Activated T-helper 1 cell treated with anti-CD3 and anti-CD28 coated beads, Interleukin-12 subunit alpha, Interleukin-12 subunit beta, Interleukin-2, Interleukin-4 antibody, amounts not matched to agents 30 ng/mL and 10 ng/mL and 1 ng/mL, durations not matched to agents 14 hours and 24 hours and 36 hours (primary cell): ENCODE measurements at places on chromosomes 13 and 19. TPM values are rescaled to one million over a fixed set of nuclear protein-coding genes. Genes with fewer than 3 reads are reported as not detected.

Gene SPTBN4
- total RNA-seq, result 0.21 and 0.69 TPM in 2 replicates

Gene FLT3LG
- total RNA-seq, result 58.4 and 65.4 TPM in 2 replicates

Gene OR7G1
- total RNA-seq, result not detected in 2 replicates

Gene PIP5K1C
- 24.5 and 28.0 TPM in 2 replicates for total RNA-seq

Gene AMH
- 2.2 and 4.5 TPM in 2 replicates for total RNA-seq

Gene APLP1
- 2.3 and 2.4 TPM in 2 replicates for total RNA-seq

Gene ZNF329
- 1.6 and 1.9 TPM in 2 replicates for total RNA-seq

Gene ATP4B
- total RNA-seq, result not detected in 2 replicates
